AG04450 (cell line): ENCODE measurements at places on chromosomes 1 and 21. TPM values are rescaled to one million over a fixed set of nuclear protein-coding genes. Genes with fewer than 3 reads are reported as not detected.

ATP6V1G3 gene
- polyA plus RNA-seq = not detected in 2 replicates

KIF21B gene
- polyA plus RNA-seq = 0.22 and 0.24 TPM in 2 replicates

CCDC181 gene
- 0.09 and 0.17 TPM in 2 replicates for polyA plus RNA-seq

ELAPOR1 gene
- polyA plus RNA-seq = 0.88 and 0.94 TPM in 2 replicates
